ENCODE measurements at places on chromosomes 7 and 10.
A peak's percentile ranks its signal among the peaks of the same experiment; 100 is the strongest.

- no peak for DNase-seq
These were observed 112.1 kb downstream of the COL13A1 start for GRCh38 chr10:69913606-69914382.

DNA sequence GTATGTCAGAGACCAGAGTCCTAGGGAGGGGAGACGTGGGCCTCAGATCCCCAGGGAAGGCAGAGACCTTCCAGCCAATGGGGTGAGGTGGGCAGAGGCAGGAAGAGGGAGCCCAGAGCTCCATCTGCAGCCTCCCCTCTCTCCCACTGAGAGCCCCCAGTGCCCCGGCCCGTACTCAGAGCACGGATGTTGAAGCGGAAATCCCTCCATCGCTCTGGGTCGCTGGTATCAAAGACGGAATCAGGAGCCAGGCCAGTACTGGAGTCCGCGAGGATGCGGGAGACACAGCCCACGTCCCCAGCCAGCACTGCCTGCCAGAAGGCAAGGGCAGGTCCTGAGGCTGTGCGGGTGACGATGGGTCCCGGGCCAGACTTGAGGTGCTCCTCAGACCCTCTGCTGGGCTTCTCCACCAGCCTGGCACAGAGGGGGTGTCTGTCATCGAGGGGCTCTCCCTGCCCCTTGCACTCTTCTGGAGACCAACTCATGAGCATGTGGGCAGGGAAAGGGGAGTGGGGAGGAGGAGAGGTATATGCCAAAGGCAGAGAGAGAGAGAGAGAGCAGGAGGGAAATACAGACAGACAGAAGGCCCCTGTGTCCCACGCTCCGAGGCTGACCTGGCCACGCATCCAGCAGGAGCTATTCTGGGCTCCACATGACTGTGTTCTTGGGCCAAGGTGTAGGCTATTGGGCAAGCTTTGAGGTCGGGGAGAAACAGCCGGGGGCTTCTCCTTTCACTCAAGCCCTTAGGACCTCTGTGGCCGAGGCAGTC, at the start of gene ASB10:
TSS of gene ASB10 (minus strand) at position 611 of the 769 bp plus-strand sequence. CDS start at position 491, 120 bp downstream.
- no peak for DNase-seq

- DNase-seq, result no peak
These were observed 87.3 kb upstream of the TES start for GRCh38 chr7:116122972-116123595.

GRCh38 chr7:17236603-17237002, 61.8 kb upstream of the AHR start:
- no peak for DNase-seq

GRCh38 chr10:119153661-119154060, 11.9 kb downstream of the SFXN4 start:
- no peak for DNase-seq

- DNase-seq, result no peak
These were observed 263.3 kb downstream of the TNS3 start for GRCh38 chr7:47318395-47319182.

GRCh38 chr10:24307696-24308485, 99.0 kb downstream of the KIAA1217 start:
- no peak for DNase-seq

GRCh38 chr7:141697211-141697871, 4.6 kb downstream of the DENND11 start:
- DNase-seq, result no peak

DNA sequence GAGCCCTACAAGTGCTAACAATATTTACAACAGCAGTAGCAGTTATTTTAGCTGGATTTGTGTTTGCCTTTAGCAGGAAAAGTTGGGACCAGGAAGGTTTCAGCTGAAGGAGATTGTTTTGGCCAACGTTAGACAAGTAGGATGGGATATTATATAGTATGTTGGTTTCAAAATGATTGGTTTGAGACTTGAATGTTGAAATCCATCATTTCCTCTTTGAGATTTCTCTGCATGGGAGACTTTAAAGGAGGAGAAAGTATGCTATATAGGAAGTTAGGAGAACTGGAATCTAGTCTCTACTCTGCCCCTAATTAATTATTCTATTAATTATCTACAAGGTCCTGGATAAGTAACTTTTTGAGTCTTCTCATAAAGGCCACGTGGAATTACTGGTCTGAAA, 263.8 kb downstream of the PTEN start:
- DNase-seq, result no peak

DNA sequence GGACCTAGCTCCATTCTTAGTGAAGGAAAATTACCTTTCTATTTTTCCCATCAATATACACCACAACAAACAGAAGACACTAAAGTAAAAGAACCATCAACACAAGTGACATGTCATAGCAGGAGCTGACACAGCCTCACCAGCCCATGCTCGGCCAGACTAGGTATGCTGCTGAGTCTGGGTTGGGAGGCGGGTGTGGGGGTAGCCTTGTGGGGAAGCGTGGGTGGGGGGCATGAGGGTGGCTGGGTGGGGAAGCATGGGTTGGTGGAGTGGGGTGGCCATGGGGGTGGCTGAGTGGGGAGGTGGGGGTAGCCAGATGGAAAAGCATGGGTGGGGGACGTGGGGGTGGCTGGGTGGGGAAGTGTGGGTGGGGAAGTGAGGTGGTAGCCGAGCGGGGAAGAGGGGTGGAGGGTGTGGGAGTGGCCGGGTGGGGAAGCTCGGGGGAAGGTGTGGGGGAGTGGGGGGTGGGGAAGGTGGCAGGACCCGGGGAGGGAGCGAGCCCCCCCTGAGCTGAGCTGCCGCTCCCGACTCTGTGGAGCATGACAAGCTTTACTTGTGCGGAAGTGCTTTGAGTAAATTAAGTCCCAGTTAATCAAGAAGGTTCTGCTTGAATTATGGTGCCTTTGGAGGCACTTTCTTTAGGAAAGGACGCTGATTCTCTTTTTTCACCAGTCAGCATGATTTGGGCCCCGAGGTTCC, 294.6 kb upstream of the ZNF32 start:
- no peak for DNase-seq

DNA sequence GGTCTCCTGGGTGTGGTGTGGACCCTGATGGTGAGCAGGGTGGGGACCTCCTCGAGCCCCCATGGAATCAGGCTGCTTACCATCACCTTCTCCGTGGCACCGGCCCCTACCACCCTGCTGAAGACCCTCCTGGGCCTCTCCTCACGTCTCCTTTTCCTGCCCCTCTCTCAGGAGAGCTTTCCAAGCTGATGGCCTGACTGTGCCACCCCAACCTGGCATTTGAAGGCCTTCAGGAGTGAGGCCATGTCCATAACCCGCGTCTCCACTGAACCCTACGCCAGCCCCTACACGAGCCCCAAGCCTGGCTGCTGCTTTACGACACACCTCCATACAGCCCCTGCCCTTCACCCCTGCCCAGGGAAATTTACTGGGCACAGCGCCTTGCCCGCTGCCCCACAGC, 55.4 kb downstream of the ZRANB1 start:
- DNase-seq, result no peak

DNA sequence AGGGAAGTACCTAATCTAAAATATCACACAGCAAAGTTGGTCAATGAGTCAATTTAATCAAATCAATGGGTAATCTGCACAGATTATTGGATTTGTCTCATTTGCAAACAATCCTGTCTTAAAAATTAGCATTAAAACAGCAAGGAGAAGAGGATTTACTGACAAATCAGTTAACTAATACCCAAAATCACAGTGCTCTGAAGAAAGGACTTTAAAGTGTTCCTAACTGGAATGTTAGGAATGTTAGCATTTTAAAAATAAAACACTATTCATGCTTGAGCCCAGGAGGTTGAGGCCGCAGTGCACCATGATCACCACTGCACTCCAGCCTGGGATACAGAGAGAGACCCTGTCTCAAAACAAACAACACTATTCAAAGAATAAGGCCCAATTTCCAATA, 83.1 kb downstream of the CHCHD3 start:
- no peak for DNase-seq

DNA sequence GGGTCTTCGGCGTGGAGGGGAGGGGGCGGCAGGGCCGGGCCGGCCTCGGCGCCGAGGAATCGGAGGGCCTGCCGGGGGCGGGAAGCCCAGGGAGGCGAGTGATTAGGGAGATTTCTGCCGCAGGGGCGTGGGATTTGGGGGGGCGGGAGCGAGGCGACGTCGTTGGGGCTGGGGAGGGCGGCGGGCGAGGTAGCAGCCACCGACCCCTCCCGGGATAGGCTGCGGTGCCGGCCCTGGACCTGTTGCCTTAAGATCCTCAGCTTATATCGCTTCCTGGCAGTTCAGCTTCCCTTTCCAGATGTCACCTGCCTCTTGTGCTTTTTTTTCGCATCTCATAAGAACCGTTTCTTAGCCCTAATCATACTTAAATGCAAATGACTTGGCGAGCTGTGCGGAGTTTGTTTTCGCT, 655 bp downstream of the LMTK2 start:
- DNase-seq, result no peak

- DNase-seq, result no peak
These were observed 25.4 kb upstream of the EXOC6 start for GRCh38 chr10:92822964-92823363.

- DNase-seq, result no peak
These were observed 25.0 kb downstream of the ZNF487 start for GRCh38 chr10:43461950-43462349.

GRCh38 chr7:53350241-53350640, 314.8 kb downstream of the POM121L12 start:
- DNase-seq, result no peak

GRCh38 chr10:52965509-52965908, 192.9 kb upstream of the MBL2 start:
- no peak for DNase-seq

DNA sequence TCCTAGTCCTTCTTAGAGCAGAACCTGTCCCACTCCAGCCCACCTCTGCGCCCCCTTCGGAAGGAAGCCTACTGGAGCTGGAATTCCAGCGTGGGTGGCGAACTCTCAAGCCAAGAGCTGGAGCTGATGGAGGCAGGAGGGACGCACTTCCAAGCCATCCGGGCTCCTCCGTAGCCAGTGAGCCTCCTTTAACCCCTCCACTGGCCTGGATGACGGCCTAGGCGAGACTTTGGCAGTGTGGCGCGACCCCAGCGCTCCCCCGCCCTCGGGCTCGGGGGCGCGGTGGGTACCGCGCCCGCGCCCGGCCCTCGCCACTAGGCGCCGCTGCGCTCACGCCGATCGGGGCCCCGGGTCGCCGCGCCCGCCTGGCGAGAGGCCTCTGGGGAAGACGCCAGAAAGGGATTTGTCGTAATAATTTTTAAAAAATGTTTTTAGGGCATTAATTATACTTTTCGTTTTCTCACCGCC, 5.1 kb upstream of the EMX2 start:
- no peak for DNase-seq

GRCh38 chr10:9910446-9910845, 1107.2 kb upstream of the CELF2 start:
- DNase-seq, result no peak

GRCh38 chr10:107413971-107414370, 249.5 kb upstream of the SORCS1 start:
- DNase-seq, result no peak

- no peak for DNase-seq
These were observed 544.3 kb downstream of the TCERG1L start for GRCh38 chr10:130767116-130767730.

DNA sequence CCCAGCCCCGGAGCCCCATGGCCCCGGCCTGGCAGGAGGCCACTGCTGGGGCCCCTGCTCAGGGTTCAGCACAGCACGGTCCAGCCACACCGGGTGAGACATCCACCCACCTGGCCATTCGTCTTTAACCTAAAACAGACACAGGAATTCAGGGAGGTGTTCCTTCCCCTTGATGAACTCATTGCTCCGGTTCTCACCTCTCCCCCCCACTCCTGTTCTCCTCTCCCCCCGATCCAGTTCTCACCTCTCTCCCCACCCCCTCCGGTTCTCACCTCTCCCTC, 129.8 kb downstream of the DIP2C start:
- DNase-seq, result no peak

GRCh38 chr10:59006511-59007306, 169.7 kb upstream of the PHYHIPL start:
- no peak for DNase-seq

- no peak for DNase-seq
These were observed 718 bp upstream of the FZD1 start for GRCh38 chr7:91263384-91264045.

DNA sequence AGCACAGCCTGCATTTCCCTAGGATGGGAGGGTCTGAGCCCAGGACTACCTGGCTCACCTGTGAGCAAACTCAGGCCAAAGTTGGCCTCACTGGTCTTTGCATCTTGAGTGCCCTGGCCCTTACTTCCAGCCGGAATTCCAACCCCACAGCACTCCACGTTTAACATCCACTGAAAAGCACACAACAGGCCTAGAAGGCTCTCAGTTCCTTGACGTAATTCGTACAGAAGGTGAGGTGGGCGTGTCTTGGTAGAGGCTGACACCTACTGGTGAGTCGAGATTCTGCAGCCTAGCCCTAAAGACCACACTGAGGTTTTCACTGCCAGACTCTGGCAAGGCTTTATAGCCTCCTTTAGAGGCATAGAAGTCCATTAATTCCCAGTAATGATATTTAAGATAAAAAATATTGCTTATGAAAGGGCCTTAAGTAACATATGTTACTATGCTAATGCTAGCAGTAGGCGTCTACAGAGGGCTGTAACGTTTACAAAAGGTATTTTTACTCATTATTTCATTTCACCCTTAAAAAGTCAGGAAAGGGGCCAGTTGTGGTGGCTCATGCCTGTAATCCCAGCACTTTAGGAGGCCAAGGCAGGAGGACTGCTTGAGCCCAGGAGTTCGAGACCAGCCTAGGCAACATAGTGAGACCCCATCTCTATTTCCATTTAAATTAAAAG, 95.8 kb downstream of the HIP1 start:
- peak; percentile 58 for DNase-seq

DNA sequence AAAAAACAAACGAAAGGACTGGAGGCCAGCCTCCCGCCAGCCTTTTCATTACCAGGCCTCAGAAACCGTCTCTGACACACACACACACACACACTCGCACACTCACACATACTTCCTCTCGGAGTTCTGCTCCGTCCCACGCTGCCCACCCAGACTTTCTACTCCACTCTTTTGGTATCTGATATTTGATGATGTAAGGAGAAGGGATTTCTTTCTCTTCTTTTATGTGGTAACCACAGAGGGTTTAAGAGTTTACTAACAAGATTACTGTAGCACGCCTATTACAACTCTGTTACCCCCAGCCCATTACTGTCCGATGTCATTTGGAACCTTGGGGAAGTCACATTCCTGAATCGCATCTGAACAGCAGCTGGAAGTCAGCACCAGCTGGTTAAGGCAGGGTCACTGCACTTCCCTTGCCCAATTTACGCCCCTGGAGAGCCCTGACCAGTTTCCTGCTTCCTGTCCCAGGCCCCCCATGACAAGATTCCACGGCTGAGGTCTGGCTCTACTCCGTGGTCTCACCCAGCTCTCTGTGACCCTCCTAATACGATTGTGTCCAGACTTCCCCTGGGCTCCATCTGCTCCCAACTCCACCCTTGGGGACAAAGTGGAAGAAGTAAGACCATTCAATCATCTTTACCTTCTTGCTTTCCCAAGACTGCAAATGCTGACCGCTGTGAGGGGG, 1.1 kb downstream of the DENND2A start:
- DNase-seq, result no peak

GRCh38 chr7:81143856-81144255, 225.0 kb upstream of the SEMA3C start:
- DNase-seq, result no peak

Data from stimulated activated CD4-positive, alpha-beta T cell treated with anti-CD3 and anti-CD28 coated beads, TNF-alpha, amount 100 ng/mL, for 24 hours (primary cell).